ENCODE measurements at places on chromosomes 12 and 14.

GRCh38 chr14:100730581-100730980 lies 3.9 kb downstream of the DLK1 start:
- DNase-seq, result no peak

- no peak for DNase-seq
Measured at GRCh38 chr14:74891870-74892269, 10.2 kb downstream of the DLST start.

DNA sequence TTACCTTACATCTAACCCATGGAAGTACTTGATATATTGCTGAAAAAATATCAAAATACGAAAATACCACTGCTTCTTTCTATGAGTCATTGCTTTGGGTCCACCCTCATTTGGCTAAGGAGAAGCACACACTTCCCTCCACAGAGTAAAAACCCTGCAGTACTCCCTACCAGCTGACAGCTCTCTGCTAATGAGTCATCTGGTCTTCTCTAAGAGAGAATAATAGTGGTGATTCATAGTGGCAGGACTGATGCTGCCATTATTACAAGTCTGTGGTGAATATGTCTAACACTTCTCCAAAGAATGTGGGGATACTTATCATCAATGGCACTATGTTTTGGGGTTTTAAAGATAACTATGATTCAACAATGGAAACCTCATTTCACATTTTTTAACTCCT lies 90.7 kb downstream of the PPFIA2 start:
- no peak for DNase-seq

DNA sequence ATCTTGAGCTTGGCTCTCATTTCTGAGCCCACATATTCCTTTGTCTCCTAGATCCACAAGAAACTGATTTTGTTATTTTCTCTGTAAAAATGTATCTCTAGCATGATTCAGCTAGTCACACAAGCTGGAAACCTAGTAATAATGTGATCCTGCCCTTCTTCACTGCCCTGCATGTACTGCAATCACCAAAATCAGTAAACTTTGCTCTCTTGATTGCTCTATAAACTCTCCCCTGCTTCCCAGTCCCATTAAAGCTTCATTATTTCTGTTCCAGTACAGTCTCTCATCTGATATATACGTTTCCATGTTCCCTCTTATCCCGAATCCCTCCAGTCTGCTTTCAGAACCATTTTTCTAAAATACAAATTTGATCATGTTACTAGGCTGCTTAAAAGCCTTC lies 166.5 kb downstream of the MSRB3 start:
- DNase-seq, result no peak

DNA sequence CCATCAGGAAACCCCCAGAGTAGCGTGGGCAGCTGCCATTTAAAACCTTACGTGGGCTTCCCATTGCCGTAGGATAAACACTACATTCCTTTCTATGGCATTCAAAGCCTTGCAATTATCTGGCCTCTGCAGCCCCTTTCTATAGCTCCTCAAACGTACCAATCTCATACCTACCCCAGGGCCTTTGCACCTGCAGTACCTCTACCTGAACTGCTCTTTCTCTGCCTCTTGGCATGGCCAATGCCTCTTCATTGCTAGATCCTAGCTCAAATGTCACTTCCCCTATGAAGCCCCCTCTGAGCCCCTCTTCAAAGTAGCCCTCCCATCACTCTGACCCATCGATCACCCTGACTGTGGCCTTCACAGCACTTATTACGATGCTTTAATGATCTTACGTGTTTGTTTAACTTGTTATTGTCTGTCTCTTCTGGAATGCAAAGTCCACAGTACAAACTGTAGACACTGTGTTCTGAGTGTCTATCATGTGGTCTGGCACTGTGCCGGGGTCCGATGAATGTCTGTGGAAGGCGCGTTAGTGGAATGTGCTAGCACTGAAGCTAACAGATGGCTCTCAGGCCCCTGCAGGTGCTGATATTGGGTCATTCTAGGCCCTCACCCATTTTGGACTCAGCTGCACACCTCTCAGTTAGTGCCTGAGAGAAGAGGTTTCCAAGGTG lies 157.3 kb upstream of the NOS1 start:
- no peak for DNase-seq

DNA sequence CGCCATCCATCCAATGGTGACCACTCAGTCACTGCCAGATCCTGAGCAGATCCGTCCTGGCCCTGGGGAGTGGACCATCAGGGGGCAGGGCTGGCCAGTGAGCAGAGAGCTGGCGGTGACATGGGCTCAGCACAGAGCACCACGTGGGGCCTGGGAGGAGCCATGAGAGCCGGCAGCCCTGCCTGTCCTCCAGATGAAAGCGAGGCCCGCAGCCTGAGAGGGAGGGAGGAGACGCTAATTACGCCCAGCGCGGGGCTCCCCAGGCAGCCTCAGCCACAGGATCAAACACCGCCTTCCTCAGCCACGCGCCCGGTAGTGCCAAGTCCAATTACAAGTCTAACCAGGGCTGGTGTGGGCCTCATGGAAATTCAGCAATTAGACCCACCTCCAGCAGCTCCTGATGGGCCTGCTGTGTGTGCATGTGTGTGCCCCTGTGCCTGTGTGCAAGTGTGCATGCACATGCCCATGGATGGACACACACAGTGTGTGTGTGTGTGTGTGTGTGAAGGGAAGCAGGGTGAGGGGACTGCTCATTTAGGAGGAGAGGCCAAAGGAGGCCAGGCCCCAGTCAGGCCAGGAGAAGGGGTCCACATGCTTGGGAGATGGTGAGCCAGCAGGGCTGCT lies 68.0 kb downstream of the KIF26A start:
- no peak for DNase-seq
